HCT116 (cell line): ENCODE measurements at places on chromosomes 3 and 15. TPM values are rescaled to one million over a fixed set of nuclear protein-coding genes. Genes with fewer than 3 reads are reported as not detected.
A peak's percentile ranks its signal among the peaks of the same experiment; 100 is the strongest.

DNA sequence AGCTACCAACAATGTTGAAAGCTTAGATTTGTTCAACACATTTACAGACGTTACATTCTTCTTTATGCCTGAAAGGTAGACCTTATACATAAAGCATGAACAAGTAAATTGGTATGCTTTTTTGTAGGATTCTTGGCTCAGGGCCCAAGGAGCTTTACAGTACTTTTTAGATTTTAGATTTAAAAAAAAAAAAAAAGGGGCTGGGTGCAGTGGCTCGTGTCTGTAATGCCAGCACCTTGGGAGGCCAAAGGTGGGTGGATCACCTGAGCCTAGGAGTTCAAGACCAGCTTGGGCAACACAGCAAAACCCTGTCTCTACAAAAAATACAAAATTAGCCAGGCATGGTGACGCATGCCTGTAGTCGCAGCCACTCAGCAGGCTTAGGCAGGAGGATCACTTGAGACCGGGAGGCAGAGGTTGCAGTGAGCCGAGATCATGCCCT lies 39.7 kb downstream of the MEF2A start:
- H3K27ac ChIP-seq: no peak overlapping the region
- H3K36me3 ChIP-seq: no peaks in the 10 kb centered on the region
- H3K4me3 ChIP-seq: no peak overlapping the region
- H3K4me1 ChIP-seq: no peaks in the 10 kb centered on the region
- no peaks in the 10 kb centered on the region for H3K27me3 ChIP-seq

- H3K4me1 ChIP-seq: no peaks in the 10 kb centered on the region
- no peaks in the 10 kb centered on the region for H3K27me3 ChIP-seq
- no peaks in the 10 kb centered on the region for H3K36me3 ChIP-seq
These were observed 142.6 kb downstream of the PLCL2 start for GRCh38 chr3:17027318-17027717.

Gene EPB42
- not detected for total RNA-seq

DNA sequence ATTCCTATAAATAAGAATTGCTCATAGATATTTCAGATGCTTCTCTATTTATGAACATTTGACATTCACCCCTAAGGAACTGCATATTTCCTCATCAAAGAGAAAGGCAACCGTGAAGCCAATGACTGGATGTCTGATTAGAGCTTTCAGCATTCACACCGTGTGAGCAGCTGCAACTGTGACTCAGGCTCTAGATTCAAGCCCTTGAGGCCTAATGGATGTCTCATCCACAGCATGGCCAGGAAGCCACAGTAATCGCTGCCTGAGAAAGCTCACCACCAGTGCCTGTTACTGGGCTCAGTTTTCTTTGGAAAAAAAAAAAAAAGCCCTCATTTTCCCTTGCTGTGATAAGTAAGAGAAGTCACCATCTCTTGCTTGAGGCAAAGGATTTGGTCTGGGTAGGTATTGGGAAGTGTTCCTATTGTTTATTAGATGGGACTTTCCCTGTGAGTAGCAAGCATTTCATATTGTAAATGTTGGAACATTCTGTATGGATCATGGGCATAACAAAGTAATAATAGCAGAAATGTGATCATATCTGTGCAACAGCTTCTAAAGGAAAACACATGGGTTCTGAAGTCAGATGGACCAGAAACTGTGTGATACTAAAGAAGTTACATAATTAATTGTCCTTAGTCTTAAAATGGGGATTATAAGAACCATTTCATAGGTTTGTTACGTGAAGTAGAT lies 783.7 kb downstream of the AGBL1 start:
- no peaks in the 10 kb centered on the region for H3K36me3 ChIP-seq
- DNase-seq: no peak
- no peaks in the 10 kb centered on the region for H3K4me1 ChIP-seq
- no peak overlapping the region for H3K4me3 ChIP-seq

DNA sequence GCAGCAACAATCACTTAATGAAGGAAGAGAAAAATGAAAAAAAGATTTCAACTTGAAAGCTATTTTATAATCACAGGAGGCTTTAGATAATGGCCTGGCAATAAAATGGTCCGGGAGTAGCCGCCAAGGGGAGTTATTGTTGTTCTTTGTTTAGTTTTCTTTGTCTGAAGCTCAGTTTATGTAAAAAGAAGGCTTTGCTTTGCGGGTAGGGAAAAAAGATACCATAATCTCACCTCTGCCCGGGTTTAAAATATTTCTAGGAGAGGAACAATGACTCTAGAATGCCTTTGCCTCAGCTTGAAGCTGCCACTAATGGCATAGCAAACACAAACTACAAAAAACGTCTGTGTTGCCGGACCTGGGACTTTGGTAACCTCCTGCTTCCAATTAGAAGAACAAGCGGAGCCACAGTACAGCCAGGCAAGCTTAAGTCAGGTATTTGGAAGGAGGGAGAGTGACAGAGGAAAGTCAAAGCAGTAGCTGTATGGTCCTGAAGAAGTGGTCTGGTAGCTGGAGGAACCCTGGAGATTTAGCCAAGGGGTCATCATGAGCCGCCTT lies 764.5 kb downstream of the TUSC7 start:
- H3K4me1 ChIP-seq: no peaks in the 10 kb centered on the region
- H3K36me3 ChIP-seq: no peaks in the 10 kb centered on the region
- H3K27me3 ChIP-seq: no peaks in the 10 kb centered on the region
- no peak for DNase-seq

Gene CD200
- not detected for total RNA-seq

Gene MESP2
- total RNA-seq: 0.20 TPM

- no peaks in the 10 kb centered on the region for H3K36me3 ChIP-seq
- no peaks in the 10 kb centered on the region for H3K4me1 ChIP-seq
- H3K4me3 ChIP-seq: no peak overlapping the region
- no peaks in the 10 kb centered on the region for H3K27me3 ChIP-seq
These were observed 650.6 kb downstream of the ZPLD1 start for GRCh38 chr3:103085465-103085864.

- no peaks in the 10 kb centered on the region for H3K36me3 ChIP-seq
- no peak overlapping the region for H3K27ac ChIP-seq
- H3K4me1 ChIP-seq: no peaks in the 10 kb centered on the region
- DNase-seq: no peak
These were observed 295.2 kb downstream of the VGLL3 start for GRCh38 chr3:86695752-86696151.

- H3K4me3 ChIP-seq: peak overlapping the region; percentile 100
- H3K36me3 ChIP-seq: peaks cover 21% of the 10 kb centered on the region
- no peaks in the 10 kb centered on the region for H3K27me3 ChIP-seq
- peaks cover 12% of the 10 kb centered on the region for H3K4me1 ChIP-seq
These were observed 476 bp downstream of the IP6K2 start for GRCh38 chr3:48716508-48716981.

Gene CAMKV
- total RNA-seq: 0.10 TPM

Gene NOX5
- total RNA-seq: 0.91 TPM

GRCh38 chr3:123347691-123348264 lies 101.1 kb downstream of the ADCY5 start:
- H3K27me3 ChIP-seq: peaks cover 9% of the 10 kb centered on the region; the same call in 1 of the 2 replicates
- no peak for DNase-seq
- H3K4me1 ChIP-seq: 0 out of 2 replicates have a peak, but pooled peaks cover 4% of the 10 kb centered on the region
- H3K36me3 ChIP-seq: no peaks in the 10 kb centered on the region
- no peak overlapping the region for H3K27ac ChIP-seq

Gene ITGB5
- total RNA-seq: 77.8 TPM

Gene ISLR
- total RNA-seq: 0.12 TPM

Gene GRM2
- 0.32 TPM for total RNA-seq

Gene CACNA1D
- 1.1 TPM for total RNA-seq

Gene CFAP92
- 3.6 TPM for total RNA-seq

Gene GTF2E1
- 21.5 TPM for total RNA-seq

Gene NTRK3
- not detected for total RNA-seq

Gene LARP6
- 35.9 TPM for total RNA-seq

DNA sequence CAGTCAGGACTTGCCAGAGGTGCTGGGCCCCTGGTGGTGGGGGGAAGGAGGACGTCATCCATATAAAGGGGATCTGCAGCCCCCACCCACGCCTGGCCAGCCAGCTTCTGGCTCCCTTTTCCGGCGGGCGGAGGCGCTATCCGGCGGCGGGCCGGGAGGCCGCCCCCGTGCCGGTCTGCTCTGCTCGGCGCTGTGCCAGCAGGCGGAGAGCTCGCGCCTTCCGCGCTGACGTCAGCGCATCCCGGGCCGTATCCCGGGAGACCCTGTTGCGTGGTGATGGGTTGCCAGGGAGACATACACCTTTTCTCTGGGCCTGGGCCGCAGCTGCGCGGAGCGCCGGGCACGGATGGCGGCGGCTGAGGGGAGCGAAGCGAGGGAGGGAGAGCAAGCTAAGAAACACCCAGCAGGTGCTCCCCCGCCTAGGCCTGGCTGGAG lies 1.1 kb downstream of the FAM131A start:
- no peak overlapping the region for H3K4me3 ChIP-seq
- no peak for DNase-seq
- no peaks in the 10 kb centered on the region for H3K27me3 ChIP-seq
- H3K36me3 ChIP-seq: peaks cover 15% of the 10 kb centered on the region

DNA sequence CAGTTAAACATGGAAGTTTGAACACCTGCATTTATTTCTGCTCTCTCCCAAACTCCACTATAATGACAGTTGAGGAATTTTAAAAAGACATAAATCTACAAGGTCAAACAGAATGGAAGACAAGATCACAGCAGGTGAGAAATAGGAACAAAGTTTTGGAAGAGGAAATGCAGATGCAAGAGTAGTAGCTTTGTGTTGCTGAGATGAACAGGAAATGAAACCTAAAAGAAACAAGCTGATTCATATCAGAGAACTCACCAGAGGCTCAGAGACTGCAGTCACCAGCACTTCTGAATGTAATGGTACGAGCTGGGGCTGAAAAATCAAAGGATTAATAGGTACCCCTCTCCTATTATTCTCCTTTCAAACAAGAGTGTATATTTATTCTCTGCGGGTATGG lies 459.9 kb downstream of the RAP2B start:
- H3K4me3 ChIP-seq: no peak overlapping the region
- DNase-seq: no peak
- H3K27me3 ChIP-seq: no peaks in the 10 kb centered on the region

Gene CLEC3B
- 0.57 TPM for total RNA-seq

GRCh38 chr3:14412831-14413380 lies 10.5 kb downstream of the SLC6A6 start:
- peaks cover 22% of the 10 kb centered on the region; the same call in 1 of the 2 replicates for H3K36me3 ChIP-seq
- no peaks in the 10 kb centered on the region for H3K27me3 ChIP-seq
- no peak for DNase-seq
- no peak overlapping the region for H3K27ac ChIP-seq
- peaks cover 25% of the 10 kb centered on the region for H3K4me1 ChIP-seq

- H3K36me3 ChIP-seq: no peaks in the 10 kb centered on the region
- DNase-seq: no peak
- no peaks in the 10 kb centered on the region for H3K27me3 ChIP-seq
- H3K27ac ChIP-seq: no peak overlapping the region
These were observed 47.5 kb downstream of the FOXL2 start for GRCh38 chr3:138899351-138899991.

Gene THPO
- not detected for total RNA-seq

Gene SENP8
- total RNA-seq: 3.8 TPM

Gene LSAMP
- 0.25 TPM for total RNA-seq

Gene CIDEC
- not detected for total RNA-seq

Gene DGKG
- total RNA-seq: 4.8 TPM

DNA sequence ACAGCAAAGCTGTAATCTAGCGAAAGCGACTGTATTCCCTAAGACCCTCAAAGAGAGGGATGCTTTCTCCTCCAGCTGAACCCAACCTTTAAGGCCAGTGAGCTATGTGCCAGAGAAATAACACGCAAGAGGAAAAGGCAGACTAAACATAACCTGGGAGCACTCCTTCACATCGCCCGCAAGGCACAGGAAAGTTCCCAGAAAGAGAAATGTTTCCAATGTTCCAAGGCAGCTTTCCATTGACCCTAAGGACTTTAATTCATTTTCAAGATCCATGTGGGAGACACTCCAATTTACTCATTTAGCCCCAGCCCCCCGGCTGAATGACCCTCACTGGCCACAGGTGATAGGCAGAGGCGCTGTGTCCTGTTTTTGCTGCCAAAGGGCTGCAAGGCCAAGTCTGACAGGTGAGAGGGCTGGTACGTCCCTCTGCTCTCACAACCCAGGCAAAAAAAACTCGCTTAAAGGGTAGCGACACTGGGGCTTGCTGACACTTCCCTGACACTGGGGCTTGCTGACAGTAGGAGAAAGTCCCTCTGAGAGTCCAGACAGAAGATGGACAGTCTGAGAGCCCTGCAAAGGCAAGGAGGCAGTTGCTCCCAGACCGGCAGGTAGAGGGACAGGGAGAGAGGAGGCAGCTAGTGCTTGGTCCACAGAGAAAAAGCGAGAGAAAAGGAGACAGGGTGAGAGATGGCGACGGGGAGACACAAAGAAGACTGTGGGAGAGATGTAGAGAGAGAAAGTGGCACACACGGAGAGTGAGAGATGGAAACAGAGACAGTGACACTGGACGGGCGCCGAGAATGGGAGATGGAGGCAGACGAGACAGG lies 702 bp downstream of the ARHGEF3 start:
- peaks cover 16% of the 10 kb centered on the region for H3K4me1 ChIP-seq
- H3K27ac ChIP-seq: no peak overlapping the region; the same call in 1 of the 2 replicates
- DNase-seq: no peak
- H3K27me3 ChIP-seq: no peaks in the 10 kb centered on the region

Gene LRRC2
- total RNA-seq: not detected

- H3K36me3 ChIP-seq: no peaks in the 10 kb centered on the region
- no peaks in the 10 kb centered on the region for H3K27me3 ChIP-seq
- no peak for DNase-seq
- H3K4me3 ChIP-seq: no peak overlapping the region
These were observed 12.5 kb downstream of the MYD88 start for GRCh38 chr3:38150780-38151528.

- no peaks in the 10 kb centered on the region for H3K4me1 ChIP-seq
- H3K27ac ChIP-seq: no peak overlapping the region
- H3K36me3 ChIP-seq: no peaks in the 10 kb centered on the region
- H3K4me3 ChIP-seq: no peak overlapping the region
- H3K27me3 ChIP-seq: no peaks in the 10 kb centered on the region
These were observed 292.2 kb downstream of the BCHE start for GRCh38 chr3:165545059-165545458.

DNA sequence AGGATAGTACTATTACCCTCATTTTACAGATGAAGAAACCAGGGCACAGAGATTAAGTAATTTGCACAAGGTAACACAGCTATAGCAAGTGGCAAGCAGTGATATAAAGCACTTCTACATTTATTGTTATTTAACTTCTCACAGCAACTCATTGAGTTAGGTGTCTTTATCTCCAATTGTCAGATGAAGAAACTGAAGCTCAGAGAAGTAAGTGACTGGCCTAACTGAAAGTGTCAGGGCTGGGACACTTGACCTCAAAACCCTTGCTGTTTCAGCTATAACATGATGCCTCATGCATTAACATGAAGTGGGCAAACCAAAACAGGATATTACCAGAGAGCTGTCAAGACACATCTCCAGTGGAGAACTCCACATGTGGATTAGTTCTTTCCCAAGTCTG lies 65.8 kb upstream of the LEKR1 start:
- no peaks in the 10 kb centered on the region for H3K36me3 ChIP-seq
- H3K27ac ChIP-seq: no peak overlapping the region
